Dermis microvascular lymphatic vessel endothelial cell (primary cell): ENCODE measurements at places on chromosomes 7 and 10. TPM values are rescaled to one million over a fixed set of nuclear protein-coding genes. Genes with fewer than 3 reads are reported as not detected.
A peak's percentile ranks its signal among the peaks of the same experiment; 100 is the strongest.

Gene MYO1G
- under 0.01 and 0.13 TPM in 2 replicates for total RNA-seq

- DNase-seq: no peak
Observed at GRCh38 chr7:99111591-99111990, 32.3 kb downstream of the SMURF1 start.

- peak; percentile 78 for DNase-seq
Observed at GRCh38 chr10:119412244-119413092, 130.1 kb downstream of the RGS10 start.

Gene CYP2E1
- total RNA-seq: 0.13 TPM in 1 of 2 replicates, not detected in the other
